SW 1271 (cell line): ENCODE measurements at places on chromosomes 7 and 10.

DNA sequence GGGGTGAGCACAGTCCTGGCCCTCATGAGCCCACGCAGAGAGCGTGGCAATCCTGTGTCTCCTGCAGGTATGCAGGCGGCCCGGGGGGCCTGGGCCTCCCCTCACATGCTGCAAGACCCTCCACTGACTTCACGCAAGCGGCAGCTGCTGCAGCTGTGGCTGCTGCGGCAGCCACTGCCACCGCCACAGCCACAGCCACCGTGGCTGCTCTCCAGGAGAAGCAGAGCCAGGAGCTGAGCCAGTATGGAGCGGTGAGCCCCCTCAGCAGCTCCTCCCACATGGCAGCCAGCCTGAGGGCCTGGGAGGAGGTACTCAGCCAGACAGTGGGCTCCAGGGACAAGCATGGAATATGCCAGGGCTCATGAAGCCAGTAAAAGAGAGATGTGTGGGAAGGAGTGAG is 8.7 kb downstream of the ZMIZ2 start:
- no peak for DNase-seq

- DNase-seq: no peak
Observed at GRCh38 chr7:117973975-117974374, 100.7 kb upstream of the CTTNBP2 start.

- DNase-seq: no peak
Observed at GRCh38 chr7:77667459-77668086, 28.7 kb upstream of the RSBN1L start.

DNA sequence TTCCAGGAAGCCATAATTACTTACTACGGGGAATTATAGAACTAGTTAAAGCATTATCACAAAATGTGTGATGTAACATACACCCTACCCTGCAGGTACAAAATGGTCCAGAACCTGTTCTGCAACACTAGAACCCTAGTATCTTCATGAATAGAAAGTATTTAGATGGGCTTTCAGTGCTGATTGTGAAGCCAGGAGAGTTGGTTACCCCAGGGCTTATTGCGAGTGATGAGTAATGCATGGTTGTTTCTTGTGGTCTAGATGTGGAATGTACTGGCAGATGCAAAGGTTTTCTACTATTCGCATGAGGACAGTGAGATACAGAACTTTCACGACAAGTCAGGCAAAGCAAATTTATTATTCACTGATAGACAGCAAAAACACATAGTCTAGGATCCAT is 33.6 kb upstream of the AGR3 start:
- no peak for DNase-seq

GRCh38 chr10:125991392-125991791 is 95.0 kb downstream of the FANK1 start:
- no peak for DNase-seq

DNA sequence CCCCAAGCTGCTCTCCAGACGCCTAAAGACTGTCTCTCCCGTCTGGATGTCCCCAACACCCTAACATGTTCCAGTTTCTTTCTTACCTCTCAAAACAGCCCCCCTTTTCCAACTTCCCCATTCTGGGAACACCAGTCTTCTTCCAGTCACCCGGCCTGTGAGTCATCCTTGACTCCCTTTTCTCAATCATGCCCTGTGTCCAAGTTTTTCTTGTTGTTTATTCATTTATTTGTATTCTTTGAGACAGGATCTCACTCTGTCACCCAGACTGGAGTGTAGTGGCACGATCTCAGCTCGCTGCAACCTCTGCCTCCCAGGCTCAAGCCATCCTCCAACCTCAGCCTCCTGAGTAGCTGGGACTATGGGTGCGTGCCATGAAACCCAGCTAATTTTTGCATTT is 15.6 kb downstream of the SNX10 start:
- DNase-seq: no peak

DNA sequence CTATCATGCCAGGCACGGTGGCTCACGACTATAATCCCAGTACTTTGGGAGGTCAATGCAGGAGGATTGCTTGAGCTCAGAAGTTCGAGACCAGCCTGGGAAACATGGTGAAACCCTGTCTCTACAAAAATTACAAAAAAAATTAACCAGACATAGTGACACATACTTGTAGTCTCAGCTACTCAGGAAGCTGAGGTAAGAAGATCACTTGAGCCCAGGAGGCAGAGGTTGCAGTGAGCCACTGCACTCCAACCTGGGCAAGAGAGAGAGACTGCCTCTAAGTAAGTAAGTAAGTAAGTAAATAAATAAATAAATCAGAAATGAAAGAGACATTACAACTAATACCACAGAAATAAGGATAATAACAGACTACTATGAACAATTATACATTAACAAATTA is 36.2 kb downstream of the PDLIM1 start:
- no peak for DNase-seq

- DNase-seq: no peak
Observed at GRCh38 chr10:16843252-16843870, 26.1 kb upstream of the RSU1 start.

GRCh38 chr7:408751-409311 is 110.8 kb downstream of the PDGFA start:
- DNase-seq: no peak

- DNase-seq: no peak
Observed at GRCh38 chr7:155846156-155846555, 33.9 kb upstream of the SHH start.

DNA sequence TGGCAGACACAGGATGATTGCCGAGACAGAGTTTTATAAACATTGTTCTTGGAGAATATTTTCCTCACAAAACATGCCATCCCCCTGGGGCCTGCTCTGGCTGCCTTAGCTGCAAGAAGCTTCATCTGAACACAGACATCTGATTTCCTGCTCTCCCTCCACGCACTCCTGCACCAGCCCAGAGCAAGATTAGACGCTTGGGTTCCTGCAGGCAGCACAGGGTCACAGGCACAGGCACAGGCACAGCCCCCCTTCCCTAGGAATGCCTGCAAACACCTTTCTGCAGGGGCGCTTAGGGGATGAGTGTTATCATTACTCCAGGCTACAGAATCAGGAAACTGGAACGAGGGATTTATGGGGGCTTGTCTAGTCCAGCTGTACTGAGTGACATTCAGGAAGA is 450.3 kb downstream of the GRID1 start:
- DNase-seq: no peak

- DNase-seq: no peak
Observed at GRCh38 chr7:84800846-84801245, 386.0 kb downstream of the SEMA3D start.

- DNase-seq: no peak
Observed at GRCh38 chr7:42722198-42722597, 189.7 kb downstream of the C7orf25 start.

DNA sequence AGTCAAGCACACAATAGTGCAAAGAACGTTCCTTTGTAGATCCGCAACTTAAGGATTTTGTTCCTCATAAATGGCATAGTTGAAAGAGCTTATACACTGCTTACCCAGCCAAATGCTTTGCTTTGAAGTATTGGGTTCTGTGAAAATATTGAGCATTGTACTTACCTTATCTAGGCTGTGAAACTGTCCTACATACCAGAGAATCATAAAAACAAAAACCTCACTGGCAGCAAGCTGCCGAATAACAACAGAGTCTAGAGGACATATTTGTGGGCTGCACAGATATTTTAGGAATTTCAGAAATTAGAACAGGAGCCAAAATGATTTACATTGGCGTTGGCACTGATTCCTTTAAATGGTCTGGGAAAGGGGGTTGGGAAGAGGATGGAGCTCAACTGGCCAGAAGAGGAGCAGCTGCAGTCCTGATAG is 174.8 kb downstream of the RTKN2 start:
- DNase-seq: peak; percentile 43

DNA sequence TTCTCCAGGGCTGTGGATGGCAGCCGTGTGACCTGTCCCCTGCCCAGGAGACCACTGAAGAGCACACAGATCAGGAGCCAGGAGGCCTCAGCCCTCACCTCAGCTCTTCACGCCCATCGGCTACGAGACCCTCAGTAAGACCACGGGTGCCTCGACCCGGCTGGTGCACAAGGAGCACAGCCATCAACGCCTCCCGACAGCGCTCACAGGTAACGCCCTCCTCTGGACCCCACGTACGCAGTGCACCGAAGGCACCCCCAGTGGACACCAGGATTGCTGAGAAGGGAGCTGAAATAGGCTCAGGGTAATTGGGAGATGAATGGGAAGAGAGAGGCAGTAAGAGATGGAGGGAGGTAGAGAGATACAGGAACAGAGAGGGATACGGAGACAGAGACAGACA is 291.3 kb downstream of the WDR37 start:
- no peak for DNase-seq

GRCh38 chr10:24669285-24669852 is 54.3 kb downstream of the ARHGAP21 start:
- no peak for DNase-seq

- DNase-seq: peak; percentile 29
Observed at GRCh38 chr10:24762966-24763623, 39.4 kb upstream of the ARHGAP21 start.

DNA sequence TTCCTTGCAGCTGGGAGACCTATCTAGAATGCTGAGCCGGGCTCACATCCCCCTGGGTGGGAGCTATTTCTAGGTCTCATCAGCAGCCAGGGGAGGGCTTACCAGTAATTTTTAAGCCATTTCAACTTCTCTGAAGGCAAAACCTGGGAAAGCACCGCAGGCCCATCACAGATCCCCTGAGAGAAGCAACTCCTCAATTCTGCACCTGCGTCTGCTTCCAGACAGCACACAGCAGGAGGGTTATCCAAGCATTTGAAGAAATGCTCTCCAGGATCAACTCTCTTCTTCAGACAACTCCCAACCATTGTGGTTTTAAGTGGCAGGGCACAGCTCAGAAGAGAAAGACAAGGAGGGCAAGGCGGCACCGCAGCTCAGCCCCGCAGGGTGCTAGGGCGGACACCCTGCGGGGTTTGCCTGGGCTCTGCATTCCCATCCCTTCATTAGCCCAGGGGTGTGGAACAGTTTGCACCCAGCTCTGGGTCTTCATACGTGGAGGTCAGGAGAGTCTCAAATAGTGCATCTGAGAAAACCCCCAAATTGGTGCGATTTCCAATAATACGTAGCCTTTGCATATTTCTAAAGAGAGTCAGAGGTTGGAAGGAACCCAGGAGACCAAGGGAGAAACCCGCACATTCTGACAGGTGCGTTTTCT is 618.7 kb downstream of the DNAJB6 start:
- DNase-seq: no peak

DNA sequence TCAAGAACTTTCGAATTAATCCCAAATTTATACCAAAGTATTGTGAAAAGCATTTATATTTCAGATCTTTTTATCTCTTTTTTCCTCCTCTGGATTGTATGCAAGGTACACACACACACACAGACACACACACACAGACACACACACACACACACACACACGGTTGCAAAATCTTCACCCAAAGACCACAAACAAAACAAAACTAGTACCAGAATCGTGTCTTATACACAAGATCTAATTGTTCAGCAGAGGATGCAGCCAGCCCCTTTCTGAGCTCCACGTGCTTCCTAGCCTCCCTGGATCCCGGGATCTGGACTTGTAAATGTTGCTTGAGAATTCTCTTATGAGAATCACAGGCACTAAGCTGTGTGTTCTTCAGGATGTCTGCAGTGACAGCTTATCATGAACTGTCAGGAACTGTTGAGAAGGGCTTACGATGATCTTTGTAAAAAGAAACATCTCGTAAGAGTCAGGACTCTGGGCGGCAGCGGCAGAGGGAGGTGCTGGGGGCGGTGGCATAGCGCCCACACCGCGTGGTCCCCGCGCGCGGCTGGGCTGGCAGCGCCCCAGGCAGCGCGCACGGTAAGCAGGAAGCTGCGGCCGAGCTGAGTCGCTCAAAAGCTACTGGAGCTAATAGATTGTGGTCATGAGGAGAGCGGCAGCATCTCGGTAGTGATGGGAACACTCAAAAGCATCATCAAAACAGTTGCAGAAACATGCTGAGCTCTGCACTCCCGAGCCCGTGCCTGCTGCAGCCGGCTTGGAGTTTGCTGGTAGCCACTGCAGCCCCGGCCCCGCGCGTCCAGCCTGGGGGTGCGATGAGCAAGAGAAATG is 277.6 kb downstream of the GATA3 start:
- peak; percentile 20 for DNase-seq

GRCh38 chr10:131928248-131929095 is 27.7 kb downstream of the PPP2R2D start:
- no peak for DNase-seq

- no peak for DNase-seq
Observed at GRCh38 chr7:29797112-29797944, 9.0 kb upstream of the WIPF3 start.

GRCh38 chr7:11950942-11951341 is 118.9 kb upstream of the THSD7A start:
- no peak for DNase-seq

- no peak for DNase-seq
Observed at GRCh38 chr10:133100706-133101415, 13.1 kb downstream of the ADGRA1 start.

GRCh38 chr7:72446131-72446530 is 34.0 kb upstream of the CALN1 start:
- no peak for DNase-seq

DNA sequence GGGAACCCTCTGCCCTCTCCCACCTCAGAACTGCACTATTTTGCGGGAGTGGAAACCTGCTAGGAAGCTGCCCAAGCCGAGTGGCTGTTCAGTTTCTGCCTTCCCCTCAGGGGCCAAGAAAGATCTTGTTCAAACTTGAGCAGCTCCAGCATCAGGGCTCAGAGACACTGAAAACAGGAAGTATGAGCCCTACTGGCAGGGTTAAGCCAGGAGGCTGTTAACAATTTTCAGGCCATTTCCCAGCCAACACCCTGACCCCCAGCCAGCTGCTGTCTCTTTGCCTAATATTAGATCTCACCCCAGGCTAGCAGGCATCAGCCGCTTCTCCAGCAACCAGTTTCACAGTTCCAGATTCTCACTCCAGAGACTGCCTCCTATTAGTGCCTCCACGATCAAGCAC is 9.2 kb downstream of the PLAU start:
- DNase-seq: no peak

- no peak for DNase-seq
Observed at GRCh38 chr7:106218546-106218945, 66.2 kb downstream of the NAMPT start.

DNA sequence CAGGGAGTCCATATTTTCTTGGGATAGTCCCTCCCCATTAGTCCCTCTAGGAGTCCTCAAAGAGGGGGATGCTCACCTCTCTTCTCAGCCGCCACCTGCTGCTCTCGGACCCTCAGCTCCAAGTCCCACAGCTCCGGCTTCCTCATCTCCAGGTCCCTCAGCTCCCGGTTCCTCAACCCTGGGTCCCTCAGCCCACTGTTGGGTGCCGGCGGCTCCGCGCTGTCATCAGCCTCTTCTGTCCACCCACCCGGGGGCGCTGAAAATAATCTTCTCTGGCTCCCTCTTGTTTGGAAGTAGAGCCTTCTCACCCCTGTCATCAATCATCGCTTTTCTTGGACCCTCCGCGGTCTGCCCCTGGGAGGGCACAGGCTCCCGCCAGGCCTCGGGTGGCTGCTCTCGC is 13.3 kb upstream of the CNNM1 start:
- DNase-seq: no peak

DNA sequence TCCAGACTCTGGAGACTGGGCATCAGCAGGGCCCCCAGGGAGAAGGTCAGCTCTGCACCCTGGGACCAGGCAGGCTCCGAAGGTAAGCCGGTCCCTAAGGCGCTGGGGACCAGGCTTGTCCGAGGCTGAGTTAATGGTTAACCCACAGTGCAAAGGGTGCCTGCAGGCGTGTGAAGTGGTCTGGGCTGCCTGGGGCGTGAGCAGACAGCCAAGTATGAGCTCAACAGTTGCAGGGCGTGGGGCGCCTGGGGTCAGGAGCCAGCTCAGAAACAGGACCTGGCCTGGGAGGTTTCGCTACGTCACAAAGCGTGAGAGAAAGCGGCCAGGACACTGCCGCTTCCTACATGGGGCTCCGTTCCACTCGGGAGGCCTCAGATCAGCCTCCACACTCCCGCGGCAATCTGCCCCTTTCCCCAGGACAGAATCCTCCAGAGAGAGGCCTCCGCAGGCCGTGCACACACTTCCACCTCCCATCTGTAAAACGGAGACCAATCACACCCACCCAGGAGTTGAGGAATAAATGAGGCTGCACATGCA is 16.0 kb downstream of the PDGFA start:
- DNase-seq: no peak
